Esophagus squamous epithelium (tissue), 5 donors: ENCODE measurements at places on chromosomes 12 and 14. TPM values are rescaled to one million over a fixed set of nuclear protein-coding genes. Genes with fewer than 3 reads are reported as not detected.

GRCh38 chr12:67193704-67194103, 75.5 kb upstream of the CAND1 start:
- DNase-seq = no peak
- H3K27ac ChIP-seq = no peak overlapping the region
- H3K4me3 ChIP-seq = no peak overlapping the region
- H3K36me3 ChIP-seq = no peaks in the 10 kb centered on the region

GRCh38 chr14:70394674-70395306, 22.1 kb downstream of the SYNJ2BP start:
- DNase-seq = no peak
- no peak overlapping the region for H3K4me3 ChIP-seq
- H3K36me3 ChIP-seq = no peaks in the 10 kb centered on the region
- no peak overlapping the region for H3K27ac ChIP-seq
- no peaks in the 10 kb centered on the region for H3K4me1 ChIP-seq

DNA sequence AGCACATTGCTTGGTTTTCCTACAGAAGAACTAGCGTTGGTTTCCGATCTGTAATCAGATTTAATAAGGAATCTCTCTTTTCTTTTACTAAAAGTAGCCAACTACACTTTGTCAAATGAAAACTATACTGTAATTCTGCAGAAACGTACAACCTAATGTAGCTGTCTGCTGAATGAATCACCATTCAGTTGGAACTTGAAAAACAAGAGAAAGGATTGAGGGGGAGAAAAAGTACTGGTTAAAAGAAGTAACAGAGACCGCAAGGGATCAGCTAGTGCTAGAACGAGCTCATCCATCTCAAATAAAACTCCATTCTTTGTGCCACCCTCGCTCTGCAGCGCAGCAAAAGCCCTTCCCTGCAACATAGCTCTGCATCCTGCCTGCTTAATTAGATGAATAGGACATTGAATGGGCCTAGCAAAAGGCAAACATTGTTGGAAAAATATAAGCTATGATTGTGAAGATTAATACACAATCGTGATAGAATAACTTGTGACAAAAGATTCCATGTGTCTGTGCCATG, 2.6 kb downstream of the GARIN2 start:
- DNase-seq = no peak
- H3K4me3 ChIP-seq = no peak overlapping the region
- no peaks in the 10 kb centered on the region for H3K4me1 ChIP-seq

The KCNA5 gene
- 1.8 TPM for total RNA-seq

The TSPAN19 gene
- total RNA-seq = not detected

The ADAMTS20 gene
- total RNA-seq = not detected

DNA sequence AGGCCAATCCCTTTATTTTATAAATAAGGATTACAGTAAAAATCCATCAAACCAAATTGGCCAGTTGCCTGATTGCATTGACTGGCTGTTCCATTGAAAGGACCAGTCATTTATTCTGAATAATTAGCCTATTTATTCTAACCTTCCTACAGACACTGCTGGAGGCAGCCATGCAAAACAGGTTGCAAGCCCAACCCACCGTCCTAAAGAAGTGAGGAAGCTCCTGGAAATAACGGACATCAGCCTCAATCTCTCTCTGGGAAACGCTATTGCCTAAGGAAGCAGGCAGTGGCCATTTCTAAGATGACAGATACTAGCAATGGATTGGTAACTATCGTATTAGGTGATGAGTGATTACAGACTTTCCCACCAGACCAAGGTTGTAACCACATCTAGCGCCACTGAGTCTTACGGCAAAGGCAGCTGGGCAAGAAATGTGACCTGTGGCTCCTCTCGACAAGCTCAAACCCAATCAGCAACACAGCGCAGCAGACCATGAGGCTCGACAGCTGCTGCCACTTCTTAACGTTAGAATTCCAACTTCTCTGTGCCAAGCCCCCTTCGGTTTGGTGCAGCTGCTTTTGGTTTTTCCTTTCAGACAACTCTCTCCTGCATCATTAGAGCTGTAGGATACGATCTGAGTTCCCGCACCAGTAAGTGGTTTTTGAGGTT, 134.2 kb downstream of the KCNK10 start:
- H3K27me3 ChIP-seq = no peaks in the 10 kb centered on the region
- no peaks in the 10 kb centered on the region for H3K36me3 ChIP-seq
- no peaks in the 10 kb centered on the region for H3K4me1 ChIP-seq
- H3K4me3 ChIP-seq = no peak overlapping the region
- DNase-seq = no peak

GRCh38 chr12:30134229-30134628, 350.5 kb upstream of the TMTC1 start:
- no peaks in the 10 kb centered on the region for H3K4me1 ChIP-seq
- no peaks in the 10 kb centered on the region for H3K36me3 ChIP-seq
- DNase-seq = no peak
- no peak overlapping the region for H3K4me3 ChIP-seq

The AKAP5 gene
- not detected for total RNA-seq

The OAS2 gene
- total RNA-seq = 10.3 TPM

DNA sequence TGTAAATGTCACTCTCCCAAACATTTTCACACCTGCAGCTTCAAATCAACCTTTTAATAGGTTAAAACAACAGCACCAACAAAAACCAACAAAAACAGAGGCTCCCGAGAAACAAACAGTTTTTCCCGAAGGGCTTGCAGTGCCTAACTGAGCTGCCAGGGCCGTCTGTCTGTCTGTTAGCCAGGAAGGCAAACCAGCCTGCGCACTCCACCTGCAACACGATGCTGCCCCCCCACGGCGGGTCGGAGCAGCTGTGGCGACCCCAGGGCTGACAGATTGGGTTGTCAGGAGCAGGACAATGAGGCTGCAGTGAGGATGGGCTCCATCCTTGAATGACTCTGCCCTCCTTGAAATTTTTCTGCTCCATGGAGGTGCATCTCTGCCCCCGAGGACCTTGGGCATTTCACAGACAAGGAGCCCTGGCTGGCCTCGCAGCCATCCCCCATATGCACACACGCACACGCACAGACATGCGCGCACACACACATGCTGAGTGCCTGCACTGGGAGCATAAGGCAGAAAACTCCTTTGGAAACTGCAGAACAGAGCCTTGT, 2.6 kb downstream of the RTL1 start:
- H3K4me1 ChIP-seq = peaks cover 19% of the 10 kb centered on the region
- no peak overlapping the region for H3K4me3 ChIP-seq
- no peaks in the 10 kb centered on the region for H3K36me3 ChIP-seq

The SOAT2 gene
- not detected for total RNA-seq

GRCh38 chr14:99621948-99622347, 17.9 kb upstream of the CCDC85C start:
- H3K4me1 ChIP-seq = no peaks in the 10 kb centered on the region
- H3K4me3 ChIP-seq = no peak overlapping the region
- DNase-seq = no peak

DNA sequence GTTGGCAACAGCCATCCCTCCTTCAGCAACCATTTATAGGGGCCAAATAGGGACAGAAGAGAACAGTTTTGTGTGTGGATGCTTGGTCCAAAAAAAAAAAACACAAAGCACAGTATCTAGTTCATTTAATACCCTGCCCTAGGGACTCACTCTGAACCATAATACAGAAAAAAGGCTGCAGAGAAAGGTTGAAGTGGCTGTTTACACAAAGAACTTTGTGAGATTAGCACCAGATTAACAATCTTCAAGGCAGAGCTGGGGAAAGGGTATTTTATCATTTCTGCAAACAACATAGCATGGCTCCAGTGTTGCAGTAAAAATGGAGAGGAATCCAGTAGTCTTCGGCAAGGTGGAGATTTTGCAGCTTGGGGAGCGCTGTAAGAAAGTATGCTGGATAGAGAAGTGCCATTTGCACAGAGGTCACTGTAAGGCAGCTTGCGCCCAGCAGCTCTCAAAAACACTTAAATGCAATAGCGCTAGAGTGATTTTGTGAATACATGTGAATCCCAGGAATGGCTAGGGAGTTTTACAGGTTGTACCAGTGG, 124.2 kb upstream of the PLEKHA5 start:
- no peak overlapping the region for H3K27ac ChIP-seq
- H3K4me1 ChIP-seq = no peaks in the 10 kb centered on the region
- no peak for DNase-seq
- H3K36me3 ChIP-seq = no peaks in the 10 kb centered on the region
- H3K4me3 ChIP-seq = no peak overlapping the region
- H3K27me3 ChIP-seq = no peaks in the 10 kb centered on the region

The PRB2 gene
- not detected for total RNA-seq

DNA sequence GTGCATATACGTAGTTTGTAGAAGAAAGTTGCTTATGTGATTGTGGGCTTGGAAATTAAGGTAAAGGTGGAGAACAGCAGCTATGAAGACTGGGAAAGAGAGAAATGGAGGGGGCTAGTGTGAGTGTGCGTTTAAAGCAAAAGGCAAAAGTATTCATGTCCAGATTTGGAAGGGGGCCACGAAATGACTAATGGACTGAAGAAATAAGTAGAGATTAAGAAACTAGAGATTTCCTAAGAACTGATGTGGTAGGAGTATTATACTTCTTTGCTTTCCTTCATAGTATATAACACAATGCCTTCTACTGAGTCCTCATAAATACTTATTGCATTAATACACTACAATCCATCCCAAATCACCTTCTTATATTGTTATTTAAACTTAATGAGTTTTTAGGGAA, 298.6 kb upstream of the NOVA1 start:
- H3K36me3 ChIP-seq = no peaks in the 10 kb centered on the region
- no peak for DNase-seq
- H3K27ac ChIP-seq = no peak overlapping the region
- no peaks in the 10 kb centered on the region for H3K27me3 ChIP-seq
- no peaks in the 10 kb centered on the region for H3K4me1 ChIP-seq

- H3K4me3 ChIP-seq = no peak overlapping the region
- peaks cover 45% of the 10 kb centered on the region for H3K4me1 ChIP-seq
- peaks cover 6% of the 10 kb centered on the region for H3K36me3 ChIP-seq
- no peak overlapping the region for H3K27ac ChIP-seq
- H3K27me3 ChIP-seq = no peaks in the 10 kb centered on the region
Observed at GRCh38 chr12:55822228-55822627, 4.4 kb downstream of the ORMDL2 start.

GRCh38 chr12:101923045-101923718, 45.8 kb downstream of the DRAM1 start:
- H3K4me1 ChIP-seq = no peaks in the 10 kb centered on the region
- DNase-seq = no peak
- no peak overlapping the region for H3K27ac ChIP-seq
- no peak overlapping the region for H3K4me3 ChIP-seq

GRCh38 chr12:89742337-89743022, 33.8 kb upstream of the ATP2B1 start:
- H3K27ac ChIP-seq = no peak overlapping the region
- no peak for DNase-seq
- H3K36me3 ChIP-seq = no peaks in the 10 kb centered on the region
- H3K27me3 ChIP-seq = no peaks in the 10 kb centered on the region
- no peaks in the 10 kb centered on the region for H3K4me1 ChIP-seq

The CCDC198 gene
- total RNA-seq = not detected

DNA sequence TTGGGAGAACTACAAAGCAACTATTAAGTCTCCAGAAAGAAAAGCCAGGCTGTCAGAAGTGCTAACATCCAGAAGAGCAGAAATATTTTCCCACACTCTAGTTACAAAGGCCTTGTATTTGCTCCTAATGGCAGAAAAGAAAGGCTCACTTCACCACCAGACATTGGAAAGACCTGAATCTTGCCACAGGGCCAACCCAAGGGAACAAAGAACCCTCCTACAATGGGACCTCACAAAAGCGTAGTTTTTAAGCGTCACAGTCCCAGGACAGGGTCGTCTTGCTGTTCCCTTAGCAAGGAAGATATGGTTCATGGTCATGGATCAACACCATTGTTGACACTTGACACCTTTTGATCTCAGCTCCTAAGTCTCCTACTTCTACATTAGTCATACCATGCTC, 119.1 kb downstream of the RPS29 start:
- H3K27me3 ChIP-seq = no peaks in the 10 kb centered on the region
- no peaks in the 10 kb centered on the region for H3K36me3 ChIP-seq
- DNase-seq = no peak
- no peaks in the 10 kb centered on the region for H3K4me1 ChIP-seq
- no peak overlapping the region for H3K27ac ChIP-seq
- H3K4me3 ChIP-seq = no peak overlapping the region

The CBLN3 gene
- 0.85 TPM for total RNA-seq

The AP4S1 gene
- total RNA-seq = 2.0 TPM

- H3K4me3 ChIP-seq = no peak overlapping the region
- H3K27ac ChIP-seq = no peak overlapping the region
- no peak for DNase-seq
- no peaks in the 10 kb centered on the region for H3K36me3 ChIP-seq
- no peaks in the 10 kb centered on the region for H3K27me3 ChIP-seq
Observed at GRCh38 chr12:90124289-90124688, 415.7 kb upstream of the ATP2B1 start.

The MORN3 gene
- not detected for total RNA-seq

The C14orf132 gene
- total RNA-seq = 3.0 TPM

- peak; percentile 11 for DNase-seq
- H3K4me3 ChIP-seq = peak overlapping the region; percentile 12
- no peaks in the 10 kb centered on the region for H3K4me1 ChIP-seq
- no peaks in the 10 kb centered on the region for H3K36me3 ChIP-seq
- H3K27me3 ChIP-seq = no peaks in the 10 kb centered on the region
Observed at GRCh38 chr14:70655110-70655826, 13.6 kb downstream of the TTC9 start.

GRCh38 chr14:20477211-20477876, 8.1 kb downstream of the PNP start:
- H3K27me3 ChIP-seq = no peaks in the 10 kb centered on the region
- no peak for DNase-seq
- H3K27ac ChIP-seq = peak overlapping the region; percentile 55
- no peaks in the 10 kb centered on the region for H3K4me1 ChIP-seq

- no peak overlapping the region for H3K4me3 ChIP-seq
- DNase-seq = no peak
- no peaks in the 10 kb centered on the region for H3K36me3 ChIP-seq
- H3K27ac ChIP-seq = no peak overlapping the region
- no peaks in the 10 kb centered on the region for H3K27me3 ChIP-seq
Observed at GRCh38 chr12:64585104-64585503, 25.2 kb upstream of the RASSF3 start.

- no peak overlapping the region for H3K27ac ChIP-seq
- H3K4me3 ChIP-seq = no peak overlapping the region
- no peaks in the 10 kb centered on the region for H3K27me3 ChIP-seq
- no peaks in the 10 kb centered on the region for H3K36me3 ChIP-seq
- DNase-seq = no peak
Observed at GRCh38 chr12:81229759-81230158, 151.9 kb downstream of the ACSS3 start.

GRCh38 chr14:101233021-101233366, 328.3 kb upstream of the DIO3 start:
- DNase-seq = no peak
- no peaks in the 10 kb centered on the region for H3K36me3 ChIP-seq
- no peak overlapping the region for H3K4me3 ChIP-seq
- no peak overlapping the region for H3K27ac ChIP-seq

The MOAP1 gene
- total RNA-seq = 28.8 TPM

DNA sequence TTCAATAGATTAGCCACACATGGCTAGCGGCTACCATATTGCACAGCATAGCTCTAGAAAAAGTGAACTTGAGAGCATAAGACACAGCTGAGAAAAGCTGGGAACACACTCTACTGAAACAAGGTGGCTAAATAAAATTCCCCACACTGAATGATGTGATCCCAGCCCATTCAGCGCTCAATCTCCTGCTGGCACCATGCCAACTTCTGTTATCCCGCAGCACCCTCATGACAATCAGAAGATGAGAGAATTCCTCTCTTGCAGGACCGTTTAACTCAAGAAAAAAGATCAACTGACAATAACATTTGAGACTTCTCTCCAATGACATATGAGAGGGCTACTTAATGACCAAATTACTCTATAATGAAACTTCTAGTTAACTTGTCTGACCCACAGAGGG, 115.4 kb downstream of the ADAMTS20 start:
- DNase-seq = no peak
- H3K27me3 ChIP-seq = no peaks in the 10 kb centered on the region
- no peaks in the 10 kb centered on the region for H3K4me1 ChIP-seq
- H3K36me3 ChIP-seq = no peaks in the 10 kb centered on the region
